MCF 10A (cell line): ENCODE measurements at places on chromosomes 3 and 15. TPM values are rescaled to one million over a fixed set of nuclear protein-coding genes. Genes with fewer than 3 reads are reported as not detected.
A peak's percentile ranks its signal among the peaks of the same experiment; 100 is the strongest.

DNA sequence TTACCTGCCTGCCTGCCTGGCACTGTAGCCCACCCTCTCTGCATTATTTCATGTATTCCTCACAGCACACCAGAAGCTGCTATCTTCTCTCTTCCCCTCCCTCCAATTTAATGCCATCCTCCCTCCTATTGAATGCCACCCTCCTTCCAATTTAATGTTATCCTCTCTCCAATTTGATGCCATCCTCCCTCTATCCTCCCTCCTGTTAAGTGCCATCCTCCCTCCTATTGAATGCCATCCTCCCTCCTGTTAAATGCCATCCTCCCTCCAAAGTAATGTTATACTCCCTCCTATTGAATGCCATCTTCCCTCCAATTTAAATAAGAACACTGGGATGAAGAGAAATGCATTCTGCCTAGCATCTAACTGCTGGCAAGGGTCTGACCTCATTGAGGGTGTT is 11.1 kb downstream of the ATP10A start:
- DNase-seq, result no peak

GRCh38 chr3:183158551-183159006 is 4.0 kb downstream of the LAMP3 start:
- peak; percentile 74 for DNase-seq

DNA sequence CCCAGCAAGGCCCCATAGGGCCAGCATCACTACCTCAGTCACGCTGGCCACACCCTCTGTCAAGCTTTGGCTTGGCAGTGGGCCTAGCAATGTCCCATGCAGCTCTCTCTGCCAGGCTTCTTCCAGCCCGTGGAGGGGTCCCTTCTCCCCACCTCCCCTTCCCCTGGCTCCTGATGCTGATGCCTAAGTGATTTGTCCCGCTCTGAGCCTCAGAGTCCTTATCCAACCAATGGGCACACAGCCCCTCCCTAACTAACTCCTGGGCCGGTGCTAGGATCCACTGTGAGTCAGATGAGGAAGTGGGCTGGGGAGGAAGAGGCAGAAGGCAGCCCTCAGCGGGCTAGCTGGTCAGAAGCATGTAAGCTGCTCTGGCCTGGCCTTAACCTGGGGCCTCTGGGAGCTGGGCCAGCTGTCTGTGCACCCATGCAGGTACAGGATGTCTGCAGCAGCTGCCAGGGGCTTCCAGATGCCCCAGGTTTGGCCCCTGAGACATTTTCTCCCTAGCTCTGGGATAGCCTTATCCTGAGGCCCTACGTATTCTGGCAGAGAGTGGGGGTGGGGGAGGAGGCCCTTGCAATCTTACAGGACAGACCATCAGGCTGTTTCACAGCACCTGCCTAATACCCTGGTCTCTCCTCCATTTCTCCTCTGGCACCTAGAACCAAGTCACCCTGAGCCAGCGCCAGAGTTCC is 740 bp upstream of the ZBTB47 start:
- DNase-seq, result peak; percentile 88

- no peak for DNase-seq
These were observed 96.2 kb downstream of the ADAMTS9 start for GRCh38 chr3:64591615-64592014.

DNA sequence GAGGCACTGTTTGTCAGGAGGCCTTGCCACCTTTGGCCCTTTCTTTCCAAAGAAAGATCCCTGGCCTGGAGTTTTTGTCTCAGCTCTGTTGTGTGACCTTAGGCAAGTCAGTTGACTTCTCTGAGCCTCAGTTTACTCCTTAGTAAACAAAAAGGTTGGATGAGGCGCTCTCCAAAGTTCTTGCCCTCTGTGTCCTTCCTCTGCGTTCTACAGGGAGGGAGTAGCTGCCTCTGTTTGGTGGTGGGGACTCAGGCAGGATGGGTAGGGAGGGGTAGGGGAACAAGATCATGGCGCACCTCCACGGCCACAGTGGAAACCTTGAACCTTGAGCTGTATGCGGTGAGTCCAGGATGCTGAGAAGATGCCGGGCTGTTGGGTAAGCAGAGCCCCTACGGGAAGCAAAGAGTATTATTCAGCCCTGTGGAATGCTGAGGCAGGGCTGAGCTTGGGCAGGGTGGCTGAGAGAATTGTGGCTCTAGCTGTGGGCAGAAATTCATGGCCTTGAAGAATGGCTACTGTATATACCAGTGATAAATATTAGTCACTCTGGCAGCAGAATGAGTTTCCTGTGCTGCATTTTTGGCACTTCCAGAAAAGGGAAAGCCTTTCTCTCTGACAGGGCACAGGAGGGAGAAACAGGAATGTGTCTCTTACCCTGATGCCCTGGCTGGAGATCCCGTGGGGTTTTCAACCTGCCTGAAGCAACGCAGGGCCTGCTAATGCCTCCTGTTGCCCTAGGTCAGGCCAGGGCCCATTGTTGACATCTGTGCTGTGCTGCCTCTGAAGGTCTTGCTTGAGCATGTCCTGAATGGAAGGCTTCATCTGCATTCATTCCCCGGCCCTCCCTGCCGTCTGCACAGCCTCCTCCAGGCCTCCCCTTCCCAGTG is 39.9 kb downstream of the SMAD3 start:
- peak; percentile 97 for DNase-seq

- DNase-seq, result no peak
These were observed 79.0 kb upstream of the SUCLG2 start for GRCh38 chr3:67733269-67733950.

- DNase-seq, result peak; percentile 28
These were observed 1.3 kb downstream of the FEM1B start for GRCh38 chr15:68278595-68279405.

DNA sequence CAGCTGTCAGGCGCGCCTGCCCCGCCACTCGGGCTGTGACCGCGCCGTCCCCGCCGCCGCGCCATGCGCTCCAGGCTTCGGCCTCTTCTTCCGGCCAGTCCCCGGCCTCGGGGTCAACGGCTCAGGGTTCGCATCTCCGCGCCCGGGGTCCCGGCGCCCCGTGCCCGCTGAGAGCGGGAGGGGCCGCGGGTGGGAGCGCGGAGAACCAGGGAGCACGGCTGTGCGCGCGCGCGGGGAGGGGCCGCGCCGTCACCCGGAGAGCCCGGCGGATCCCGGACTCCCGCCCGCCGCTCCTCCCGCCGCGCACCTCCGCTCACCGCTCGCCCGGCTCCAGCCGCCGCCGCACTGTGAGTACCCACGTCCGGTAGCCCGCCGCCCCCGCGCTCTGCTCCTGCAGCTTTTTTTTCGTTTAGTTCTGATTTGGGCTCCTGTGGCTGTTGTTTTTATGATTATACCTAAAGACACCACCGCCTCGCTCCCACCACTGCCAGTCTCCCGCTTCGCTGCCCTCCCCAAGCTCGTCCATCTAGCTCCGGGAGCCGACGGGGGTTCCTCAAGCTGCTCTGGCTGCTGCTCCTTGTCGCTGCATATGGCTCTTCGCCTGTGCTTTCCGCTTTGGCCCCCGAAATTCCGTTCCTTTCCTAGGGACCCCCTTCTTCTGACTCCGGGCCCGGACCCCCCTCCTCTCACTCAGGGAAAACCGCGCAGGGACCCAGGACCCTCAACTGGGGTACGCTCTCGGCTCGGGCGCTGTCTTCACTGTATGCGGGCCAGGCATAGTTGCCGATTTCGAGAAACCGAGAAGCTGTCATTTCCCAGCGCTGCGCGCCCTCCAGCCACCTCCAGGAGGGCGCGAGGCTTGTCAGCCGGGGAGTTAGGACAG is 1.8 kb upstream of the SKOR1 start:
- DNase-seq, result no peak

- DNase-seq, result no peak
These were observed 209.3 kb upstream of the FEZF2 start for GRCh38 chr3:62582495-62583172.

GRCh38 chr3:48232734-48233133 is 8.2 kb upstream of the ZNF589 start:
- peak; percentile 87 for DNase-seq

GRCh38 chr3:26308454-26308853 is 314.1 kb upstream of the LRRC3B start:
- no peak for DNase-seq

- no peak for DNase-seq
These were observed 6.9 kb upstream of the VWA5B2 start for GRCh38 chr3:184222521-184222920.

DNA sequence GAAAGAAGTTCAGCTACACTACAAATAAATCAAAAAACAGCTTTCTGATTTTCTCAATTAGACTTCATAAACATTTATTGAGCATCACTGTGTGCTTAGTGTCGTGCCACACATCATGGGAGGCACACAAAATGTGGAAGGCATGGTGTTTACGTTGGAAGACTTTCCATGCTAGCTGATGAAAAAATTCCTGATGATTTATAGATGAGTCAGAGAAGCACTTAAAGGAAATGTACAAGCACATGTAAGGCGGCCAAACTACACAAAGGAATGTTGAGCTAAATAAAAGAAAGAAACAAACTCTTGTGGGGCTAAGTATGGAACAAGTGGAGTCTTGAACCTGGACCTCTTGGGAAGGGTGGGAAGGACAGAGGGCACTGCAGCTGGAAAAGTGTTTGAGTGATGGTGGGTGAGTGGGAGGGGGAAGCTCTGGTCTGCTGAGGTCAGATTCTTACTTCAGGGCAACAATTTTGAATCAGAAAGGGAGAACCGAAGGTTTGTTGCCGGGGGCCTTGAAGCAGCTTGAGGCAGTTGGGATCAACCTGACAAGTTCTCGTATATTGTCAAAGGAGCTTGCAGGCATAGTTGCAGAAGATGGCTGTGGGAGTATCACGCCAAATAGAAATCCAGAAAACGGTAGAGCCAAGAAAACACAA is 66.9 kb downstream of the FOXB1 start:
- peak; percentile 91 for DNase-seq

DNA sequence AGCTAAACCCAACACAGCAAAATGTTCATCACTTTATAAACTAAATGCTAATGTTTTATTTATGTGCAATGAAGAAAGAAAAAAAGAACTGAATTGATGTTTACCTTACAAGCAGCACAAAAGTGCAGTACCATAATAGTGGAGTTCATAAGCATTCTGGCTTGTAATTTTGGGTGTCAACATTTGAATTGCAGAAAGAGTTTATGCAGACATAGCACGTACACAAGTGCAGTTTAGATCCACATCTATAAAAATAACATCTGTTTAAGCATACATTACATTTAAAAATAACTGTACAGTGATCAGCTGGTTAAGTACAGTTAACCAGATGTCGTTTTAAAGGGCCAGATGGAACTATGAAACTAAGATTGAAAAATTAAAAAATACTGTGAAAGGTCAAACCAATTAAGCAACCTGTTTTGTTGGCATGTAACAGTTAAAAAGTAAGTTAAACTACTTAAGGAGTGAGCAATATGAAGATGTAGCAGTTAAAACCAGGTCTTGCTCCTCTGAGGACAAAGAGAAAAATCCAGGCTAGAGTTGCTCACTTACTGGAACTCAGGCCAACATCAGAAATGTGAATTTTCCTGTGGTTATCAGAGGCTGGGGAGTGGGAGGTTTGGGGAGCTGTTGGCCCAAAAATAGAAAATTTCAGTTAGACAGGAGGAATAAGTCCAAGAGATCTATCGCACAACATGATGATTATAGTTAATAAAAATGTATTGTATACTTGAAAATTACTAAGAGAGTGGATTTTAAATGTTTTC is 204.9 kb upstream of the MDFIC2 start:
- no peak for DNase-seq

GRCh38 chr3:131349454-131349853 is 32.1 kb upstream of the NUDT16 start:
- no peak for DNase-seq

- no peak for DNase-seq
These were observed 9.0 kb downstream of the TGM4 start for GRCh38 chr3:44883213-44883955.

DNA sequence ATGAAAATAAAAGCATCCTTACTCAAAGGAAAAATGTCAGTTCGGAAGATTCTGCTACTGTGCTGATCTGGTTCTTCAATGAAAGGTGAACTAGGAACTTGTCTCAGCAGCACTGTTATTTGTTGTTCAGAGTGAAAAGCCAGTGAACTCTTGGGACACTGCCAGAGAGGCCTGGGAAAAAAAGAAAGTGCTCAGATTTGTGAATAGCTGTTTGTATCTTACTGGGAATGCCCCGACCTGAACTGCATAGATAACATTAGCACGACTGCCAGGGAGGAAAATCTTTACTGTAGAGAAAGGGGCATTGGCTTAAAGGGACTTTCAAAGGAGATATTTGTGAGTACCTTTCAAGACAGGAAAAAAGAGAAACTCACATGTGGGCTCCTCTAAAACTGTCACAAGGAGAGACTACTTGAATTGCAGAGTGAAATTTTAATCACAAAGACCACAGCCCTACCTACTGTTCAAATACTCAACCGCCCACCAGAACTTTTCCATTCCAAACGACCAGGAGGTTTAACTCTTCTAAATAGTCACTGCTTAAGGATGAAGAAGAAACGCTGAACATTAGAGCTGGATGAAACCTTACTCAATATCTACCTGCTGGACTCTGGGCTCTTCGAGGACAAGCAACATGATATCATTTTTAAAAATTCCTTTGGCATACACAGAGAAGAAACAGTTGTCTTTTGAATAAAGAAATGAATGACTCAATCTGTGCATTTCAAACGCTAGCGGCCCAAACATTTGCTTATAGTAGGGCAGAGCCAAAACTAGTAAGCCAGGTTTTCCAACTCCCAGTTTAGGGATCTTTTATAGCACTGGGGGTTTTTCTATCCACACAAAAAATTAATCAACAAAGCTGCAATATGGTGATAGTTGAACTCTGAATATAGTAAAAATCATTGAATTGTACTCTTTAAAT is 13.4 kb downstream of the TAMM41 start:
- no peak for DNase-seq

GRCh38 chr3:128123156-128123537 is 465 bp downstream of the RUVBL1 start:
- no peak for DNase-seq

DNA sequence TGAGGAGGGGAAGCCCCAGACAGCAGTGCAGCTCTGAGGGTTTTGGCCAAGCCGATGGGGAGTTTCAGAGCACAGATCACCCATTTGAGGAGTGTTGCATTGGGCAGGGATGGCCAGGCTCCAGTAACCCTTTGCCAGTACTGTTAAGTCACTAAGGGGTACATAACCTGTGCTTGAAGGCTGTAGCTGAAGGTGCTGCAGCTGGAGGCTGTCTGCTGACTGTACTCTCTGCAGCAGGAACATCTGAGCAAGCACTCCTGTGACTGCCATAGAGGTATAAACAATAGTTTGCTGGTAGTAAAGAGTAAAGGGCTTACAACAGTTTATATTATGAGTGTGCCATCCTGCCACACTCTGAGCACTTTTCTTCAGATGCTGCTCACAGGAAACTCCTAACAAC is 297.8 kb downstream of the EPHA3 start:
- no peak for DNase-seq

GRCh38 chr3:4071481-4072184 is 231.5 kb upstream of the SETMAR start:
- DNase-seq, result no peak

Gene CCDC33
- not detected in 2 replicates for total RNA-seq

Gene PEX5L
- 0.32 and 0.47 TPM in 2 replicates for total RNA-seq

Gene FSTL1
- total RNA-seq, result 49.4 and 56.4 TPM in 2 replicates

Gene LOXL1
- total RNA-seq, result 4.7 and 4.9 TPM in 2 replicates

Gene GRM2
- 0.23 and 0.44 TPM in 2 replicates for total RNA-seq

Gene HHATL
- not detected in 2 replicates for total RNA-seq
